ENCODE measurements at places on chromosomes 5 and 9. TPM values are rescaled to one million over a fixed set of nuclear protein-coding genes. Genes with fewer than 3 reads are reported as not detected.

PWWP2A gene
- total RNA-seq = 20.7 TPM

CDKN2A gene
- 2.2 TPM for total RNA-seq

SPATA9 gene
- not detected for total RNA-seq

FOXD4 gene
- total RNA-seq = 0.30 TPM

MXD3 gene
- 11.8 TPM for total RNA-seq

HARS1 gene
- total RNA-seq = 101 TPM
